Testis (tissue), 5 donors: ENCODE measurements at places on chromosomes 1 and 21. TPM values are rescaled to one million over a fixed set of nuclear protein-coding genes. Genes with fewer than 3 reads are reported as not detected.

DNA sequence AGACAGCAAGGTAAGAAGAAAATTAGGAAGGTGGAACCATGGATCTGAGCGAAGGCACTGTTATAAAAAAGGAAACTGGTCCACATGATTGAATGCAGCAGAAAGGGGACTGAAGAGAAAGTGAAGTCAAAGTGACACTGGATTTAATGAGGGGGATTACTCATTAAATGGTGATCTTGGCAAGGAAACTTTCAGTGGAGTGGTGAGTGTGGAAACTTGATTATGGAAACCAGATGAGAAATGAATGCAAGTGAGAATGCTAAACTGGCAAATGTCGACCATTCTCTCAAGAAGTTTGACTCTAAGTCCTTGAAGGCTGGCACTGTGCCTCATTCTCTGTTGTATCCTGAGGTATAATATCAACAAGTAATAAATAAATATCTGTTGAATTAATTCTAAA is 23.3 kb downstream of the COLGALT2 start:
- H3K27me3 ChIP-seq: no peaks in the 10 kb centered on the region
- H3K4me1 ChIP-seq: no peaks in the 10 kb centered on the region
- no peak overlapping the region for H3K27ac ChIP-seq
- DNase-seq: no peak
- H3K4me3 ChIP-seq: no peak overlapping the region
- H3K36me3 ChIP-seq: no peaks in the 10 kb centered on the region

GRCh38 chr1:27773826-27774445 is 917 bp downstream of the STX12 start:
- peak overlapping the region; percentile 92 for H3K27ac ChIP-seq
- no peaks in the 10 kb centered on the region for H3K27me3 ChIP-seq
- H3K4me1 ChIP-seq: peaks cover 4% of the 10 kb centered on the region
- peak overlapping the region; percentile 93 for H3K4me3 ChIP-seq
- DNase-seq: no peak

GRCh38 chr1:181554465-181554864 is 71.1 kb downstream of the CACNA1E start:
- H3K36me3 ChIP-seq: no peaks in the 10 kb centered on the region
- DNase-seq: no peak
- no peaks in the 10 kb centered on the region for H3K27me3 ChIP-seq
- no peak overlapping the region for H3K4me3 ChIP-seq
- no peak overlapping the region for H3K27ac ChIP-seq

DNA sequence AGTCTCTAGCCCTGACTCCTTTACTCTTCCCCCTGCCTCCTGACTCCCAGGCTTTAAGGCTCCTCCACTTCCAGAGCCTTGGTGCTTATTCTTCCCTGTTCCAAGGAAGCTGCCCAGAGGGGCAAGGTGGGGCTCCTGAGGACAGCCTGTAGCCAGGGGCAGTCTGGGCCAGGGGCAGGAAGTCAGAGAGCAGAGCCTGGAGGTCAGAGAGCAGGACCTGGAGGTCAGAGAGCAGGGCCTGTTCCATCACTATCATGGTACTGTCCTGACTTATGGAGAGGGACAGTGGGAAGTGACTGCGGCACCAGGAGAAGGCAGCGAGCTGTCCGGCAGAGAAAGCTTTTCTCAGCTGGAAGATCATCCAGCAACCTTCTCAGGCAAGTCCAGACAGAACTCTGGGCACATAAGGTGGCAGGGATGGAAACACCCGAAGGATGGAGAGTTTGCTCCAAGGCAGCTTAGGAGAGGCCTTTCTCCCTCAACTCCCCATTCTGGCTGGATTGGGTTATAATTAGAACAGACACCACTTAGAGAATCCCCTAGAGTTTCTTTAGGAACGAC is 25.0 kb downstream of the PLXNA2 start:
- peaks cover 15% of the 10 kb centered on the region for H3K4me1 ChIP-seq
- H3K4me3 ChIP-seq: no peak overlapping the region
- H3K27ac ChIP-seq: peak overlapping the region; percentile 31
- DNase-seq: no peak
- H3K36me3 ChIP-seq: no peaks in the 10 kb centered on the region

The SCCPDH gene
- 103 TPM for total RNA-seq

- H3K4me1 ChIP-seq: peaks cover 43% of the 10 kb centered on the region
- no peak for DNase-seq
- H3K27me3 ChIP-seq: no peaks in the 10 kb centered on the region
- no peak overlapping the region for H3K4me3 ChIP-seq
- no peaks in the 10 kb centered on the region for H3K36me3 ChIP-seq
- H3K27ac ChIP-seq: no peak overlapping the region
Observed at GRCh38 chr1:39652554-39652953, 13.1 kb upstream of the HEYL start.

The CR1 gene
- total RNA-seq: 3.1 TPM

GRCh38 chr1:100458661-100459357 is 79.1 kb upstream of the GPR88 start:
- no peak for DNase-seq
- H3K27ac ChIP-seq: no peak overlapping the region
- no peaks in the 10 kb centered on the region for H3K36me3 ChIP-seq
- H3K4me3 ChIP-seq: no peak overlapping the region
- H3K4me1 ChIP-seq: peaks cover 4% of the 10 kb centered on the region

DNA sequence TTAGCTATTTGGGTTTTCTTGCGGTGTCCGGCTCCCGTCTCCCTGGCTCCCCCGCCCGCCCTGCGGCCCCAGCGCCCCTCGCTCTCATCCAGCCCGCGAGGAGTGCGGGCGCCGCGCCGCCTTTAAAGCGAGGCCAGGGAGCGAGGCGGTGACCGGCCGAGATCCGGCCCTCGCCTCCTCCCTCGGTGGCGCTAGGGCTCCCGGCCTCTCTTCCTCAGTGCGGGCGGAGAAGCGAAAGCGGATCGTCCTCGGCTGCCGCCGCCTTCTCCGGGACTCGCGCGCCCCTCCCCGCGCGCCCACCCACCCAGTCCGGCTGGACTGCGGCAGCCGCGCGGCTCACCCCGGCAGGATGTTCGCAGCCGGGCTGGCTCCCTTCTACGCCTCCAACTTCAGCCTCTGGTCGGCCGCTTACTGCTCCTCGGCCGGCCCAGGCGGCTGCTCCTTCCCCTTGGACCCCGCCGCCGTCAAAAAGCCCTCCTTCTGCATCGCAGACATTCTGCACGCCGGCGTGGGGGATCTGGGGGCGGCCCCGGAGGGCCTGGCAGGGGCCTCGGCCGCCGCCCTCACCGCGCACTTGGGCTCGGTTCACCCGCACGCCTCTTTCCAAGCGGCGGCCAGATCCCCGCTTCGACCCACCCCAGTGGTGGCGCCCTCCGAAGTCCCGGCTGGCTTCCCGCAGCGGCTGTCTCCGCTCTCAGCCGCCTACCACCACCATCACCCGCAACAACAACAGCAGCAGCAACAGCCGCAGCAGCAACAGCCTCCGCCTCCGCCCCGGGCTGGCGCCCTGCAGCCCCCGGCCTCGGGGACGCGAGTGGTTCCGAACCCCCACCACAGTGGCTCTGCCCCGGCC is 492 bp downstream of the HLX start:
- H3K27me3 ChIP-seq: no peaks in the 10 kb centered on the region
- peaks cover 4% of the 10 kb centered on the region for H3K4me1 ChIP-seq

DNA sequence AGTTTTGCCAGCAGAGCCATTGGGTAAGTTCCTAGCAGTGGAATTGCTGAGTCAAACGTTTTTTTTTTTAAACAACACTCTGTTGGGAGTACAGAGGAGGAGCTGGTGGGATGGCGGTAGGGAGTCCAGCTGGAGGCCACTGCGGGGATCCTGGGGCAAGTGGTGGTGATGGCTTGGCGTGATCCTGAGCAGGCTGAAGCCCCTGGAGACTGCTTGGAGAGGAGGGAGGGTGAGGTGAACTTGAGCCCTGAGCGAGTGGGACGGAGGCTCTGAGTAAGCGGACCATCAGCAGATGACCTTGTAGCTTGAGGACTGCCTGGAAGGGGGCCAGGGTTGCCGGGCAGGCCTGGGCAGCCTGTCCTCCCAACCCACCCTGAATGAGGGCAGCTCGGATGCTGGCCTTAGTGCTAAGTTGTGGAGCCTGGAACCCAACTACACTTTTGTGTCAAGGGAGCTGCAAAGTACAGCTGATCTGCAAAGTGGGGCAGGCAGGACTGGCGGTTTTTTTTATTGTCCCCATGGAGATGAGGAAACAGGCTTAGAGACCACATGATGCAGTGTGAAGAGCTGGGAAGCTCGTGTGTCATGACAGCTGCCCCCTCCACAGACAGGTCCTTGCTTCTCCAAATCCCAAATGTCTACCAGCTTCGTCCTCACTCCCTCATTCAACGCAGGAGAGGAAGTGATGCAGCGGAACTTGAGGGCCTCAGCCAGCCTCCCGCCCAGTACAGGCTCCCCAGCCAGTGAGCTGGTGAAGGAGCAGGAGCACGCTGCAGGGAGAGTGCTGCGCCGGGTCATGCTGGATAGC is 20.2 kb downstream of the MRPL37 start:
- no peak overlapping the region for H3K4me3 ChIP-seq
- H3K4me1 ChIP-seq: peaks cover 44% of the 10 kb centered on the region
- H3K27me3 ChIP-seq: no peaks in the 10 kb centered on the region
- peak overlapping the region; percentile 73 for H3K27ac ChIP-seq
- no peaks in the 10 kb centered on the region for H3K36me3 ChIP-seq

DNA sequence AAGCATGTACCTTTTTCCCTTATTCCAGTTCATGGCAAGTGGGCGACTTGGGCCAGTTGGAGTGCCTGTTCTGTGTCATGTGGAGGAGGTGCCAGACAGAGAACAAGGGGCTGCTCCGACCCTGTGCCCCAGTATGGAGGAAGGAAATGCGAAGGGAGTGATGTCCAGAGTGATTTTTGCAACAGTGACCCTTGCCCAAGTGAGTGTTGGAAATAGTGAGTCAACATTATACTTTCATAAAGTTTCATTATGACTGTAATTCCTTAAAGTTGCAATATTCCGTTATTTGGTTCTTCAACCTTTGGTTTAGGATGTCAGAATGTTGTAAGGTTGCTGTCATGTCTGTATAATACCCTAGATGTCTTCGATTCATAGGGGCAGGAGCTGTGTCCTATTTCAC is 230.5 kb downstream of the TPR start:
- H3K4me3 ChIP-seq: no peak overlapping the region
- peaks cover 3% of the 10 kb centered on the region for H3K4me1 ChIP-seq
- no peak for DNase-seq
- H3K36me3 ChIP-seq: no peaks in the 10 kb centered on the region
- no peak overlapping the region for H3K27ac ChIP-seq

DNA sequence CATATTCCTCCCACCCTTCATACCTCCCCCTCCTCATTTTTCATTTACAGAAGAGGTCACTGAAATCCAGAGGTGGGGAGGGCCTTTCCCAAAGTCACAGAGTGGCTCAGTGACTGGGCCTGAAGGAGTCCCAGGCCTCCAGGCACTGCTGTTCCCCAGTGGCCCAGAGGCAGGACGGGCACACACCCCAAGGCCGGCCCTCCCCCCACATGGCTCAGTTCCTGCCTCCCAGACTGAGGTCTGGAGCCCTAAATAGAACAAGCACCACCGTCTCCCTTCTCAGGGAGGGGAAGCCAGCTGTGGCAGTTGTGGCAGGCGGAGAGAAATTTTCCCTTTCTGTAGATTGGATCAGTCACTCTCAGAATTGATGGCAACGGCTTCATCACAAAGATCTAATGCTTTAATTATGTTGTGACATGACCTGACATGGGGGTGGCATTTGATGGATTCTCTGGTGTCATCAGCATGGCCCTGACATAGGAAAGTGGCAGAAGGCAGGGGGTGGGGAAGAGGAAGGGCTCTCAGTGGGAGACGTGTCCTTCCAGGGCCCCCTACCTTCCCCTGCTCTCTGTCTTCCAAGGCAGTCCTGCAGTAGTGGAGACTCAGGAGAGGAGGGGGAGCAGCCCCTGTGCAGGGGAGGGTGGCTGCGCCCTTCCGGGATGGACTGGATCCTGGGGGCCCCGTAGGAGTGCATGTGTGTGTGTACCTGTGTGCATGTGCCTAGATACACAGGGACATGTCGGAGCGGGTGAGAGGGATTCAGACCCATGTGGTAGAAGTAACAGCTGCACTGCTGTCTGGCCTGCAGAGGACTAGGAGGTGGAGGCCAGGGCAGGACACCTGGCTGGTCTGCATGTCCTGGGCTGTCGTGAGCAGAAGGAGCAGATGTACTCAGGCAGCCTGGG is 41.2 kb upstream of the FOXO6 start:
- peak; percentile 51 for DNase-seq
- H3K4me3 ChIP-seq: no peak overlapping the region
- H3K27ac ChIP-seq: no peak overlapping the region
- peaks cover 24% of the 10 kb centered on the region for H3K4me1 ChIP-seq
- H3K36me3 ChIP-seq: no peaks in the 10 kb centered on the region

DNA sequence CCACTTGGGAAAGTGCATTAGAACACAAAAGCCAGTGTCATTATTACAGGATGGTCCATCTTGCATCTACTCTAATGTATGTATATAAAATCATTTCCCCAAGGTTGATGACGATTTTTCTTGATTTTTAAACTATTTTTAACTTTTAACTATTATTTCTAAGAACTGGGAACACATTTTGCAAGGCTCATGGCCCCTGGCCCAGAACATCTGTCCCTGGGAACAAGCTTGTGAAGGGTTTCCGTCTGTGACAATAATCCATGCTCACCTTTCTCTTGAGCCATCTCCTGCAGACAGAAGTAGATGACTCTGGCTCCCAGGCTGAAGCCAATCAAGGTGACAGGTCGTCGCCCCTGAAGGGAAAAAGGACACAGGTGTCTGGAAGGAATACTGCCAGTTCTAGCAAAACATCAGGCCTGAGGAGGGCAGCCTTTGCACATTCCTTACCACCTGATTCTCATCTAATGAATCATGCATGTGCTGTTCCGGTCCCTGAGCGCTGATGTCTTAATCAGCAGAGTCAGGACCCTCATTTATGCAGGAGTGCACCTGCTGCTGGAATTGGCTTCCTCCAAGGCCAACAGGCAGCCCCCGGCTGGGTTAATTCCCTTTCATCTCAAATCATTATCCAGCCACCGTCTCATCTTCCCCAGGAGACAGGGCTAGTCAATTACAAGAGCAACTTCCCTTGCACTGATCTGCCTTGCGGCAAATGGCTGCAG is 62.5 kb downstream of the TMCO4 start:
- peaks cover 8% of the 10 kb centered on the region for H3K4me1 ChIP-seq
- H3K4me3 ChIP-seq: no peak overlapping the region
- H3K27me3 ChIP-seq: no peaks in the 10 kb centered on the region
- DNase-seq: no peak
- H3K36me3 ChIP-seq: no peaks in the 10 kb centered on the region

DNA sequence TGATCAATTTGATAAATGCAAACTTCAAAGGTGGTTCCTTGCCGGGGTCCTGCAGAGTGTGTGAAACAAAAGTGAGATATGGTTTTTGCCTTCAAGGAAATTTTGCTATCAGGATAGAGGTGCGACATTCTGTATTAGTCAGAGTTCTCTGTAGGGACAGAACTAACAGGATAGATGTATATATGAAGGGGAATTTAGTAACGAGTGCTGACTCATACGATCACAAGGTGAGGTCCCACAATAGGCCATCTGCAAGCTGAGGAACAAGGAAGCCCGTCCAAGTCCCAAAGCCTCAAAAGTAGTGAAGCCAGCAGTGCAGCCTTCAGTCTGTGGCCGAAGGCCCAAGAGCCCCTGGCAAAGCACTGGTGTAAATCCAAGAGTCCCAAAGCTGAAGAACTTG is 157.0 kb downstream of the RYR2 start:
- DNase-seq: no peak
- no peaks in the 10 kb centered on the region for H3K27me3 ChIP-seq
- H3K4me1 ChIP-seq: peaks cover 5% of the 10 kb centered on the region
- no peaks in the 10 kb centered on the region for H3K36me3 ChIP-seq
- no peak overlapping the region for H3K27ac ChIP-seq
